ENCODE measurements at places on chromosomes 4 and X.
A peak's percentile ranks its signal among the peaks of the same experiment; 100 is the strongest.

DNA sequence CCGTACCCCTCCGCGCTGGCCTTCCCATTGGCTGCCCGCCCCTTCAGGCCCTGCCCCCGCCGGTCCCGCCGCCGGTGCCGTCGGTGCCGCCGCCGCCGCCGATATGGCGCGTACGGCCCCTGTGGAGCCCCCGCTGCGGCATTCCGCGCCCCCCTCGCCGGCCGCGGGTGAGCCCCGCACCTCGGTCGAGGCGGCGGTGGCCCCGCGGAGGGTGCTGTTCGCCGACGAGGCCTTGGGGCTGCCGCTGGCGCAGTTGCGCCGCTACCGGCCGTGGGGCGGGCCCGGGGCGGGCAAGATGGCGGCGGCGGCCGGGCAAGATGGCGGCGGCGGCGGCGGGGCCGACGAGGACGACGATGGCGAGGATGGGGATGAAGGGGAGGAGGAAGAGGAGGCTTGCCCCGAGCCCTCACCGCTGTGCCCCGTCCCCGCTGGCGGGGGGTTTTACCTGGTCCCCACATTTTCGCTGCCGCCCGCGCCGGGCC is at the start of gene PPP1R3F:
Gene PPP1R3F (plus strand): TSS at position 27 of the 482 bp plus-strand sequence. CDS start 77 bp downstream, at position 104.
- DNase-seq = no peak

- no peak for DNase-seq
Observed at GRCh38 chrX:115584696-115585095, 23.7 kb downstream of the PLS3 start.

DNA sequence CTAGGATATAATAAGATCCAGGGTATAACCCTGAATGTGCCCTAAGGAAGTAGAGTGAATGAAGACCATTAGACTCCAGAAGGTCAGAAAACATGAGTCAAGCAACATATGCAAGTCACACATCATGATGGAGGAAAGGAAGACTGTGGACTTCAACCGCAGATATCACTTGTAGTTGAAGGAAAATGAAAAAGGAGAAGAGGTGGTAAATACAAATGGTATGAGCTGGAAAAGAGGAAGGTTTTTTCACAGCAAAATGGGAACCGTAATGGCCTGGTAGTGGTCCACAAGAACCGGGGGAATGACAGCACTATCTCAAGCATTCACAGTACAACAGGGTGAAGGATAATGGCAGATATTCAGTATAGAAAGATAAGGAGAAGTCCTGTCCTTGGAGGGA is 5.2 kb upstream of the SCFD2 start:
- no peak for DNase-seq

DNA sequence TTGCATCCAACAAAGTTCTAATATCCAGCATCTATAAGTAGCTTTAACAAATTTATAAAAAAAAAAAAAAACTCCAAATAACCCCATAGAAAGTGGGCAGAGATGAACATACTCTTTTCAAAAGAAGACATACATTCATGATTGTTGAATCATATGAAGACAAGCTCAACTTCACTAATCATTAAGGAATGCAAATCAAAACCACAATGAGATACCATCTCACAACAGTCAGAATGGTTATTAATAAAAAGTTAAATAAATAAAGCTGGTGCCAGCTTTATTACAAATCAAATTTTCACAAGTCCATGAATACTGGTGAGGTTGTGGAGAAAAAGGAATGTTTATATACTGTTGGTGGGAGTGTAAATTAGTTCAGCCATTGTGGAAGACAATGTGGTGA is 592.0 kb downstream of the IQCM start:
- no peak for DNase-seq

- no peak for DNase-seq
Observed at GRCh38 chr4:145045180-145045579, 52.8 kb downstream of the ANAPC10 start.

DNA sequence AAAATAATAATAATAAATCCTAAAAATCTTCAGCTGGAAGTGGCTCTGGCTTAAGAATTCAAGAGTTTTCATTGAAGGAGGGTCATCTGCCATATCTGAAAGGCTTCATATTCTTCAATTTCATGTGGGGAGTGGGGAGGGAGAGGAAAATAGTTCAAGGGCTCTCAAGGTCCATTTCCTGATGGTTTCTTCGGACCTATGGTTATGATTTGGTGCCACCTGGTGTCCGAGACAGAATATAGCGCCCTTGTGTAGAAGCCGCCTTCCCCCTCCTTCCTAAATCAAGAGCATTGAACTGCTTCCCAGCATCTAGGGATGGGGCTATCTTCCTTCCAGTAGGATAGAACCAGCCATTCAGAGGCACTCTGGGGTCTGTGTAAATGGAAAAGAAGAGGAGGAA is 34.3 kb downstream of the NLGN3 start:
- DNase-seq = peak; percentile 37

DNA sequence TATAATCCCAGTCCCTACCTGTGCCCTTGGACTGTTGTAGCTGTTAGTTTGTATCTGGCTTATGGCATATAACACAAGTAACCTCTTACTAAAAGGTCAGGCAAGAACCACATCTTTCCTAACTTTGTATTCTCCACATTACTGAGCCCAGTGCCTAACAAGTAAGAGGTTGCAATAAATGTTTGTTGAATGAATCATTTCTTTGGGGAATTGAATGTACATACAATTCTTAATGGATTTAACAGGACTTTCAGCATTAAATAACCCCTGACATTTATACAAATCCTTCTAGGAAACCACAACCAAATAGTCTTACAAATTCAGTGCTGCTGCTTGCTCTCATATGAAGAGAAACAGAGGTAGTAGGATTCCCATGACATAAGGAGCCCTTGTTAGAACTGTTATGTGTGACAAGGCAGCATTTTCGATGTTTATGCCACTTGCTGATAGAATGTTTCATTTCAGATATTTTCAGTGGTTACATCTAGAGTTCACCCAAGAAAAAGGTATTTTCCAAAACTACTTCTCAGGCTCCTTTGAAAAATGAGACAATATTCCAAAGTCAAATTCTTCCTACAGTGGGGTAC is 62.0 kb downstream of the MBNL3 start:
- DNase-seq = no peak

DNA sequence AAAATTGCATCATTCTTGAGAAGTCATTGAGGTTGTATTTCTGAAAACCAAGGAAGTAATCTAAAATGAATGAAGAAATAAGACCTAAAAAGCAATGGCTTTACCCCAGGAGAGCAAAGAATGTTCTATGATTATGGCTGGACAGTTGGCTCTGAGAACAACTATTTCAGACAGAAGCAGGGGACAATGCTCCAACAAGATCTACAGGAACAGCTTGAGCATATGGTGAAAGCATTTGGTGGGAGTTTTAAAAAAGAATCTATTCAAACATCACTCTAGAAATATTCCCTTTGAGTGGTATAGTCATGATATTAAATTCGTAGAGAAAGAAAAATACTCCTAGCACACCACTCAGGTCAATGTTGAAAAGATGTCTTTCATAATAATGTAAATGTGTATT is 26.7 kb downstream of the DYNLT3 start:
- no peak for DNase-seq

DNA sequence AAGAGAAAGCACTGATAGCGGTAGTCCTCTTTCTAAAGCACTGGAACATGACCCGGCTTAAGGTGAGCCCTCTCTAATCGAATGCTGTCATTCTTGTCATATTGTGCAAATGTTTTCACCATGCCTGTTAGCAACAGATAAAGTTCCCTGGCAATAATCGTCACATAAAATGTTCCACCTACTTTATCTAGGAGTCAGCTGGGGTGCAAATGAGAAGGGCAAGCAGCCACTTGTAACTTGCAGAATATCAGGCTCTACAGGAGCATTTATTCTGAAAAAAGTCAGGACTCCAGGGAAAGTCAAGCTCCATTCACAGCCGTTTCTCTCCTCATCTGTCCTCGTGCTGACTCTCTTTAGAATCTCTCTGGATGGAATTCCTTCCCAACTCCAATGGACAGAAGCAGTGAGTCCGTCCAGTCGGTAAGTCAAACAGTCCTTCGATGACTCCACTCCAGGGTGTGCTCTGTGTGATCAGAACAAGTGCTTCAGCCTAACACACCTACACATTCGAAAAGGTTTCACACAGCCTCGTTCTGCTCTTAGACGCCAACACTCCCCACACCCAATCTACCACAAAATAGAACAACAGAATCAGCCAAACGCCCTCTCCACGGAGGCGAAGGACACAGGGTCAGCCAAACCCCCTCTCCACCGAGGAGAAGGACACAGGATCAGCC is 101.7 kb upstream of the FRG1 start:
- DNase-seq = no peak

DNA sequence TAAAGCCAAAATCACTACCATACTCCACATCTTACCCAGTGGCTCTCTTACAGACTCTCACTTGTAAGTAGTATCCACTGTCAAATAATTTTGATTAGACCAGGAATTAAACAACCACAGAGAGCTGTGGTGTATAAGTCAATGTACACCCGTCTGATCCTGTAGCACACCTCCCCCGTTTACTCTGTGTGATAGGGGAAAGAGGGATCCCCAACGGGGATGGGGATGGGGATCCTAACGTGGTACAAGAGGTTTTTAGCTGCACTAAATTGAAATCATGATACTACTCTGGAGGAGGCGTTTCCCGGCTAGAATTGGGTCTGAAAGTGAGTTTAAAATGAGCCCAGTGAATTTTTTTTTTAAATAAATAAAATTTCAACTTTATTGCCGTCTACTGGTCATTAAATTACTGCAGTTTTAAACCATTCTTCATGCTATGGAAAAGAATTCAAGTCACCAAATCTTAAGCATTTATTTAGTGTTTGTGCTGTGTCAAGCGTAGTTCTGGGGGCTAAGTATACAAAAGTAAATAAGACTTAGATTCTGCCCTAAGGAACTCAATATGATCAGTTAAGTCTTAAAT is 76.6 kb downstream of the INTS12 start:
- no peak for DNase-seq

GRCh38 chr4:93334003-93334402 is 494.6 kb upstream of the ATOH1 start:
- DNase-seq = no peak

GRCh38 chr4:8255698-8256441 is 13.7 kb upstream of the HTRA3 start:
- DNase-seq = peak; percentile 19

DNA sequence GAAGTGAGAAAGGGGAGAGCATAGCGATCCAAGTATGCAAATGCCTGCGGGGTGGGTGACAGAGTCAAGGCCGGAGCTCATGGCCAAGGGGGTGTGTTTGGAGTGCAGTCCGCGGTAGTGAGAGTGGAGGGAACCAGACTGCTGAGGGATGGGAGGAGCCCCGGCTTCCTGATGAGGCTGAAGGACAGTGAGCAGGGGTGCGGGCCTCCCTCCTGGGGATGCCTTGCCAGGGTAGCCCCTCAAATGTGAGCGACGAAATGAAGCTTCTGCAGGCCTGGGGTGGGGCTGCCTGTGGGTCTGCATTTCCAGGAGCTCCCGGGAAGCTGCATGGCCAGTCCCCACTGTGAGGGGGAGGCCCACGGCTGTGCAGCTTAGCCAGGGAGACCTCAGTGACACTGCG is 45.0 kb downstream of the PSAPL1 start:
- DNase-seq = no peak

- DNase-seq = no peak
Observed at GRCh38 chrX:124190440-124190839, 142.0 kb upstream of the TEX13D start.

- peak; percentile 15 for DNase-seq
Observed at GRCh38 chr4:170420255-170420693, 330.5 kb upstream of the AADAT start.

- no peak for DNase-seq
Observed at GRCh38 chr4:117660668-117661067, 373.6 kb upstream of the NDST3 start.

- no peak for DNase-seq
Observed at GRCh38 chr4:93719552-93719951, 109.0 kb upstream of the ATOH1 start.

- no peak for DNase-seq
Observed at GRCh38 chr4:78529569-78530209, 21.9 kb upstream of the ANXA3 start.

- no peak for DNase-seq
Observed at GRCh38 chrX:65516756-65517155, 17.8 kb downstream of the LAS1L start.

DNA sequence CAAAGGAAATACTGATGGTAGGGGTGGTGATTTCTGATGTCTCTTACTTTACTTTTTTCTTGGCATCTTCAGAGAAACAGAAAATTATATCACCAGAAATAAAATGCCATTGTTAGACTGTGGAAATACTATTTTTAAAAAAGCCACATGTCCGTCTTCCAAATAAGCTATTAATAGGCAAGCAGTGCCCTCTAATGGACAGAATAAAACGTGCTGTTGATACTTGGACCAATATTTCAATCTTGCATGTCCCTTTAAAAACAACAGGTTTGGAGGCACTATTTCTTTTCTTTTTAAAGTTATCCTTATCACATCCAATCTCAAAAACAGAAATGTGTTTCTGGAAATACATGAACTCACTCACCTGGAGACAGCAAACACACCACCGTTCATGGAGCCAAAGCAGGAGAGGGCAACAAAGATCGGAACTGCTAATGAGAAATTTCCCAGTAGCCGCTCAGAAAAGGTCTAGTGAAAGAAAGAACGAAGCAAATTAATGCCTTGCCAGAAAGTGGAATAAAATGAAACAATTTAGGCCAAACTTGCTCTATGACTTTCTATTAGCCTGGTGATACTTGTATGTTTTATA is 59.2 kb downstream of the SLC7A11 start:
- peak; percentile 75 for DNase-seq

- DNase-seq = peak; percentile 68
Observed at GRCh38 chrX:48465336-48465933, 4.6 kb downstream of the SLC38A5 start.

DNA sequence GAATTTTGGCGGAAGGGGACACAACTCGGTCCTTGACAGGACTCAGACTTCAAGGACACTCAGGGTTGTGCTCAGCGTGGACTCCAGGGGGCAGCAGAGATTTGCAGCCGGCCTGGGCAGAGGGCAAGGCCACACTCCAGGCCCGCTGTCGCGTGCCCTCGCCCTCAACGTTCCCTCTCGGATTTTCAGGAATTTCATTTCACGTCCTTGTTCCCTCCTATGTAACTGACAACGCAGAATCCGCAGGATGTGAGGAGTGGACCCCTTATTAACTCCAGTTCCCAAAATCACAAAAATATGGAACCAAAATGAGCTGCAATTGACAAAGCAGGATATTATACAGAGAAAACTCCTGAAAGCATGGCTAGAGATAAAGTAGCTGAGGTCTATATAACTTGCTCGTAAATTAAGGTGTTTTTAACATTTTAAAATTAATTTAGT is 21.0 kb upstream of the DCTD start:
- DNase-seq = no peak

- peak; percentile 73 for DNase-seq
Observed at GRCh38 chr4:86927843-86928395, 6.9 kb upstream of the AFF1 start.
